Right lung (tissue), 10 donors: ENCODE measurements at places on chromosomes 1 and 21. TPM values are rescaled to one million over a fixed set of nuclear protein-coding genes. Genes with fewer than 3 reads are reported as not detected.

Gene LMNA
- 98.3 TPM for polyA plus RNA-seq

Gene PDZK1IP1
- 1.7 TPM for polyA plus RNA-seq

Gene UTP11
- polyA plus RNA-seq: 46.3 TPM

Gene PLA2G2F
- polyA plus RNA-seq: not detected

Gene SLC50A1
- polyA plus RNA-seq: 41.6 TPM

- DNase-seq: no peak
These were observed 15.5 kb upstream of the ACTRT2 start for GRCh38 chr1:3005771-3006170.

DNA sequence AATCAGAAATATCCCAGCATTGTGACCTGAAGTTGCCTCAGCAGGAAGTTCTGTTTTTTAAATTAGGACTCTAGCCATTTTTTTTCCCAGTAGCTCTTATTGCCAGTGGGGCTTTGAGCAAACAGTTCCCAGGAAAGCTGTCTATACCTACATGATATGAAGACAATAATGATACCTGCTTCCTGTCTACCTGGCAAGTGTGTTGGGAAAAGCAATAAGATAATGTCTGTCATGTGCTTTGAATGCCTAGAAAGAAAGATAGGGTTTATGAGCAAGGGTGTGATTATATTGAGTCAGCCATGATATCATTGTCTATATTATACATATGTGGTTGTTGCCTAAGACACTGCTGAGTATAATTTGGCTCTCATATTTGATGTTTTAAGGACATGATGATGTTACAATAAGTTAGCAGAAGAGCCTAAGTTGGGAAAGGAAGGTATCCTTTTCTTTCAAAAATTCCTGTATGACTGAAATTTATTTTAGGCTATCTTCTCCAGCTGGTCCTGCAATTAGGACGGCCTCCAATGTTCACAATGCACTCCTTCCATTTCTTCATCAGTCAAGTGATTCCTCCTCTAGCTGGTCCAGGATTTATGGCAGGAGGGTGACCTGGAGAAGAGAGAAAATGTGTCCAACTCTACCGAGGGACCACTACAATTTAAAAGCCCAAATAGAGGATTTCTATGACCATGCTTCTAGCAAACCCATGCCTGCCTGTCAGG is 99.6 kb upstream of the CDC42BPA start:
- no peak for DNase-seq

DNA sequence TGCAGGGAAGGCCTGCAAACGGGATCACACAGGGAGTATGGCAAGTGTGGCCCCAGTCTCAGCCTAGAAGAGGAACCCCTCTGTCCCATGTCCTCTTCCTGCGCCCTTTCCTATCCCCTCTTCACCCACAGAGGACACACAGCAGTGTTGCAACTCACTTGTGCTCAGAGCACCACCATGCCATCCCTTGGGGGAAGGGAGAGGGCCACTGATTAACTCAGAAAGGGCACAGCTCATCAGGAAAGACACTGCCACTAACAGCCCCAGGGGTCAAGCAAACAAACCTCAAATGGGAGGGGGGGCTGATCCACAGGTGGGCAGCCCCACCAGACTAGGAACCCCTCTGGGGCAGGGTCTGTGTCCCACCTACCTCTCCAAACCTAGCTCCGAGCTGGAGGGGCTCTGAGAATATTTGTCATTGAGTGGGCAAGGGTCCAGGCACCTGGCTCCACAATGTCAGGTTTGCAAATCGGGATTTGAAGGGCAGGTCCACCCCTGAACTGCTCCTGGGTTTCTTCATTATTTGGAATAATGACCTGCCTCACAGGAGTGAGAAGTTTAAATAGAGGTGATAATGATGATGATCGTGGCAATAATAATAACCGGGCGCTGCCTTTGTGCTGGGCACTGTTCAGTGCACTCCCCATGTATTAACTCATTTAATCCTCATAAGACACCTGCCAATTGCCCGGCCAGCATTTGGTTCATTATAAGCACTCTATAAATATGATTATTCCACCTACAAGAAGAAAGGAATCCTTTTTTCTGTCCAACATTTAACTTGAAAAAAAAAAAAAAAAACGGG is 1.0 kb downstream of the ALDH4A1 start:
- DNase-seq: no peak

DNA sequence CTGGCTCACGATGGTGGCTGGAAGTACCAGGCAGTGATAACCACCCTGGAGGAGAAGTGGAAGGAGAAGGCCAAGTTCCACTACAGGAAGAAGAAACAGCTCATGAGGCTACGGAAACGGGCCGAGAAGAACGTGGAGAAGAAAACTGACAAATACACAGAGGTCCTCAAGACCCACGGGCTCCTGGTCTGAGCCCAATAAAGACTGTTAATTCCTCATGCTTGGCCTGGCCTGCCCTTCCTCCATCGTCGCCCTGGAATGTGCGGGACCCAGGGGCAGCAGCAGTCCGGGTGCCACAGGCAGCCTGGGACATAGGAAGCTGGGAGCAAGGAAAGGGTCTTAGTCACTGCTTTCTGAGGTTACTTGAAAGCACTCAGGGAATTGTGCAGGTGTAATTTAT is 10.8 kb downstream of the IL24 start:
- DNase-seq: no peak

- DNase-seq: peak; percentile 68
These were observed 31.3 kb upstream of the JUN start for GRCh38 chr1:58815069-58815685.

DNA sequence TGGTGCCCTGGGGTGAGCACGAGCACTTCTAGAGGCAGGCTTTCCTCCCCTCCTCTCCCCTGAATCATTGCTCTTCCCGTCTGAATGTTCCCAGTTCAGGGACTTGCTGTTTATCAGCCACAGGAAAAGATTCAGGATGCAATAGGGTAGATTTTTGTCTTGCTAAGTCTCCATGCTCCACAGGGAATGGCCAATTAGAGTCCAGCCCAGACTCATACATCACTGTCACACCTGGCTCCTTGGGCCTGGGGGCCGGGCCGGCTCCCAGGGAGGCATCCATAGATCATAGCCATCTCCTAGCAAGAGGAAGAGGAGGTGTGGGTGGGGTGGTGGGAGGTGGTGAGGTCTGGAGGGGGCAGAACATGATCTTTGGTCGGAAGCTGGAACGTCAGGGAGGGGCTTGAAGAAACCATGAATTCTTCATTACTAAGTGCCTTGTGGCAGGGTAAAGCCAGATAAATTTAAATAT is 83.4 kb downstream of the LRRN2 start:
- no peak for DNase-seq

DNA sequence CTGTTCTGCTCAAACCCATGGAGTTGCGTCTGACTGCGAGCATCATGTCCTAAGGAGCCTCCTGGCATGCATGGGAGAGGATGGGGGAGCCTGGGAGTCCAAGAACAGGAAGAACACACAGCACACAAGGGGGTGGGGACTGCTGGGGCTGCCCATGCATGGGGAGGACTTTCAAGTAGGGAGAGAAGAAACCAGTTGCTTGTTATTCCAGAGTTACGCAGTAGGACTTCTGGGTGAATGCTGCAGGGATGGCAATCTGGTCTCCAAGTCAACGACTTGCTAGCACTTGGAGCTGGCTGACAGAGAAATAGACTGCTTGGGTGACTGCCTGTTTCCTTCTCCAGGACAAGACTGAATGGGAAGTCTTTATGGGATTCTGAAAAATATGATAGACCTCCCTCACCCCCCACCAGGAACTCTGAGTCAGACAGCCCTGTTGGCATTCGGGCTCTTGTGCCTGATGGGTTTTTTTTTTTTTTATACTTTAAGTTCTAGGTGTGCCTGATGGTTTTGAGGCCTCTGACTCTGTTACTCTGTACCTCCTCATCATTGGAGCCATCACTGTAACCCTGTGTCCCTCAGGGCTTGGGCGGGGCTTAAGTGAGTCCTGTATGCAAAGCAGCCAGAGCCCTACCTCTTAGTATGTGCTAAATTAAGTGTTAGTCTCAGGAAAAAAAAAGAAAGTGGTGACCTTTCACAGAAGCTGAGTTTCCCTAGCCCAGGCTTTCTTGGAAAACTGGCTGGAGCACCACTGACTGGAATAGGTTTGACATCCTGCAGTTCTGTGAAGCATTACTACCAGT is 30.3 kb downstream of the MAP3K21 start:
- no peak for DNase-seq

- DNase-seq: no peak
These were observed 83.8 kb downstream of the PLXNA2 start for GRCh38 chr1:208160259-208160819.

DNA sequence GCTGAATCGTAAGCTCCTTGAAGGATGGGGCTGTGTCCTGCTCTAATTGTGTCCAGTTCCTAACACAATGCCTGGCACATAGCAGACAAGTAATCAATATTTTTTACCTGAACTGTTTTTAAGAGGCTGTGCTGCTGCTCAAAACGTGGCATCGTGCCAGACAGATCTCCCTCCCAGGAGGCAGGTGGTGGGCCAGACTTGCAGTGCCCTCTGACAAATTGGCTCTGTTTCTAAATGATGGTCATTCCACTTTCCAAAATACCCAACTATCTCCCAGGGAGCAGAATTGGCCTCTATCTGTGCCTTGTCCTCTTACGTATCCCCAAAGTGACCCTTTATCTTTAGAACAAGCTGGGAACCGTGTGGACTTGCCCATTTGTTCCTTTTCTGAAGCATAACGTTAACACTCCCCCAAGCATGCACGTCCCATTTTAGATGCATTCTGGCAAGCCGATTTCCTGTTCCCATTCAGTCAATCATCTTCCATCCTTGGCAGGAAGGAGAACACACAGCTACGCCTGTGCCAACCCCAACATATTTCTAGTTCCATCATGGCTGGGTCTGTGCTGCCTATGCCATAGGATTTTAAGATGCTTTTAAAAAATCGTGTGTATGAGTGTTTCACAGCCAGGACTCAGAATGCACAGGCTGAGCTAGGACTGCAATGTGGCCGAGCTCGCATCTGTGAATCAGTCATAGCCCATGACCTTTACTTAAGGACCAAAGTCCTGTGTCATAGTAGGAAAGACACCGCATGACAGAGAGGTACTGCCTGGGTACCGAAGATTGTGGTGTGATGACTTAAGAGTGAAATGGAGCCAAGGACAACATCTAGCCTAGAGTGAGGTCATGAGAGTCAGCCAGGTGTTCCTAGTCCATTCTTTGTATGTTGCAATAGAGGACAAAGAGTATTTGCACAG is 408.6 kb downstream of the PRDM2 start:
- DNase-seq: no peak

DNA sequence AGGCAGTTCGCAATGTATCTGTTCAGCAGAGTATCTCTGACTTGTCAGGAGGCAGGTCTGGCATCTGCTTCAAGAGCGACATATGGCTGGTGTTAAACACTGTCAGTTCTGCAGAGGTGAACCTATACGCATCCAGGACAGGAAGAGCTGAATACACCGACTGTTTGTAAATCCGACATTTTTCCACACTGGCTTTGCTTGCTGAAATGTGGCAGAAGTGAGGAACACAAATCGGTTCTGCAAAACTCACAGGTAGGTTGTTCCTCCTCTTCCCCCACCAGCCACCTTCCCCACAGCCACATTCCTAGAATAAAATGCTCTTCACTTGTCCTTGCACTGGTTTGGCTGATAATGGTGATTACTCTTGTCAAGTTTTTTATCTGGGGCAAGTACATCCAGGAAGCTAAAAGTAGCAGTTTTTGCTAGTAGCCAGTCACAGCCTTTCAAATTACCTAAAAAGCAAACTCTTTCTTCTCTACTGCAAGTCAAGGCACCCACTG is 289.2 kb downstream of the GRIK1 start:
- no peak for DNase-seq

DNA sequence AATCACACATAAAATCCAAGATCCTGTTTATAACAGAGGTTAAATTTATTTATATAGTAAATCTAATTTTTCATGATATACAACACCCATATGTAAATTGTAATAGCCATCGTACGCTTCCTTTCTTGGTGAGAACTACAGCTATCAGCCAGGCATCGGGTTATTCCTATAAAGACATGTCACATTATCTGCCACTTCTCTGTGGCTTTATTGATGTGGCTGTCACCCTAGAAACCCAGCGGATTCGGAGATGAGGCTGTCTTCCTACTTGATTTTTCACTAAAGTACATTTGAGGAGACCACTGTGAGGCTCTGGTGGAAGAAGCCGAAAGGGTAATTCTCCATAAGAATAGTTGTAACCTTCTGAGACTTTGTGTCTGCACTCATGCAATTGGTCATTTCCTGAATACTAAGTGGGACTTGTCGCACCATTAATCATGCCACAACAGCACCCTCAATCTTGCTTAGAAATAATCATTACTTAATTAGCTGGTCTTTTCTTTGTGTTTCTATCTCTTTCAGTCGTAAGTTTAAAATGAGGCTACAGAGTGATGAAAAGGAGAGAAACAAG is 106.0 kb downstream of the NTNG1 start:
- no peak for DNase-seq

- DNase-seq: no peak
These were observed 18.1 kb upstream of the TENT5C start for GRCh38 chr1:117587499-117588356.

DNA sequence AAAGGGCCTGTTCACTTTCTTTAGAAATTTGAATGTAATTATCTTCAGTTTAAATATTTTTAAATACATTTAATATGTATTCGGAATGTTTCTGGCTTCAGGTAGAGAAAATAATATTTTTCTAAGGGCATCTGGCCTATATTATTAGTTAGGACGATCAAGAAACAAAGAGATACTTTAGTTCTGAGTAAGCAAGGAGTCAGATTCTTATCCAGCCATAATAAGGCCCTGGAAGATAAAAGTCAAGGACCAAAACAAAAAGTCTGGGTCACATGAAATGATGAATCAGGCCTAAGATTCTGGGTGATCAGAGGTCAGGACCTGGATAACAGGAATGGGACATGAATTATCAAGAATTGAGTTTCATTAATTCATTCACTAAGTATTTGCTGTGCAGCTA is 6.3 kb downstream of the PHC2 start:
- no peak for DNase-seq

GRCh38 chr1:156931211-156931952 is 10.9 kb downstream of the LRRC71 start:
- no peak for DNase-seq

GRCh38 chr1:22237433-22238093 is 94.7 kb upstream of the WNT4 start:
- DNase-seq: no peak

- DNase-seq: no peak
These were observed 709 bp upstream of the FBXO42 start for GRCh38 chr1:16352842-16353535.

DNA sequence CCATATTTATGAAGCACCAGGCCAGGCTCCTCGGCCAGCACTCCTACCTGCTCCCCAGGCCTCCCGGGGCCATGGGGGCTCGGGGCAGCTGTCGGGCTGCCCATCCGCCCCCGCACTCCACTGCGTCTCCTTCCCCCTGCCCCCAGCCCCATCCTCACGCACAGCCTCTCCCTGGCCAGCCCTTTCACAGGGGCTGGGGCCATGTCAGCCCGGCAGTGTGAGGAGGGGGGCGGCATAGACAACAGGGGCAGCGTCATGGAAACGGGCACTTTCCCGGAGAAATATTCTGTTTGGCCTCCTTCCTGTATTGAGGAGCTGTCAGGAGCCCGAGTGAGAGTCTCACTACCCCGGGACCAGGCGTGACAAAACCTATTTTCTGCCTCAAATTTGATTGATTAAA is 87.3 kb downstream of the CASZ1 start:
- DNase-seq: no peak

- no peak for DNase-seq
These were observed 1.0 kb downstream of the TMEM51 start for GRCh38 chr1:15154480-15155036.

GRCh38 chr1:187451238-187451637 is 622.5 kb downstream of the PLA2G4A start:
- no peak for DNase-seq
